ENCODE measurements at places on chromosomes 11 and 22.

GRCh38 chr22:48438800-48439559 lies 1388.7 kb downstream of the BRD1 start:
- no peak for DNase-seq

- no peak for DNase-seq
These were observed 110.4 kb downstream of the RRAS2 start for GRCh38 chr11:14248580-14248981.

DNA sequence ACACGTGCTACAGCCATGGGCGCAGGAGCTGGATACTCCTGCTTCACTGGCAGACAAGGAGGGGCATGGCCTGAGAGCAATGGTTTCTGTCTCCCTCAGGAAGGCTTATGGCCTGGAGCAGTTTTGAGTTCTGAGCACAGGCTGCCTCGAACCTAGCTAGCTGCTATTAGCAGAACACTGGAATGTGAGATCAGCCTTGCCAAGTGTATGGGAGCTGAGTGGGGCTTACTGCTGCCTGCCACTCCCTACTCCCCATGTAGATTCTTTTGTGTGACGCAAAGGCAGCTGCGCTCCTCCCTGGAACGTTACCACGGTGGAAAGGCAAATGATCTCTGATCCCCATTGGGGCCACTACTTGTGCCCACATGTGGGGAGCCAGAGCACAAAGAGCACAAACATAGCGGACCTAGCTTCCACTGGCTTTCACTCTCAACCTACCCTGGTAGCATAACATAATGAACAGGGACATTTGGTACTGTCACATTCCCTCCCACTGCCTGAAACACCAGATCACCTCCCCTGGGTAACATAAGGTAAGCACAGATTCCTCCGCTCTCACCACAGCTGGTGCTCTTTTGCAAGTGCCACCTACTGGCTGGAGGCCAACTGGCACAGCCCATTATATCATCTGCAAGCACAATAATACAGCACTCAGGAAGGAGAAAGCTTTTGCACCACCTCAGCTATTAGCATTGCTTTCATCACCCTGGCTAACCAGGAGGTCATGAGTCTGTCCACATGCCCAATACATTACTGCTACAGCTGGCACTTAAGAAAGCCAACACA lies 84.6 kb upstream of the GUCY1A2 start:
- DNase-seq: no peak

DNA sequence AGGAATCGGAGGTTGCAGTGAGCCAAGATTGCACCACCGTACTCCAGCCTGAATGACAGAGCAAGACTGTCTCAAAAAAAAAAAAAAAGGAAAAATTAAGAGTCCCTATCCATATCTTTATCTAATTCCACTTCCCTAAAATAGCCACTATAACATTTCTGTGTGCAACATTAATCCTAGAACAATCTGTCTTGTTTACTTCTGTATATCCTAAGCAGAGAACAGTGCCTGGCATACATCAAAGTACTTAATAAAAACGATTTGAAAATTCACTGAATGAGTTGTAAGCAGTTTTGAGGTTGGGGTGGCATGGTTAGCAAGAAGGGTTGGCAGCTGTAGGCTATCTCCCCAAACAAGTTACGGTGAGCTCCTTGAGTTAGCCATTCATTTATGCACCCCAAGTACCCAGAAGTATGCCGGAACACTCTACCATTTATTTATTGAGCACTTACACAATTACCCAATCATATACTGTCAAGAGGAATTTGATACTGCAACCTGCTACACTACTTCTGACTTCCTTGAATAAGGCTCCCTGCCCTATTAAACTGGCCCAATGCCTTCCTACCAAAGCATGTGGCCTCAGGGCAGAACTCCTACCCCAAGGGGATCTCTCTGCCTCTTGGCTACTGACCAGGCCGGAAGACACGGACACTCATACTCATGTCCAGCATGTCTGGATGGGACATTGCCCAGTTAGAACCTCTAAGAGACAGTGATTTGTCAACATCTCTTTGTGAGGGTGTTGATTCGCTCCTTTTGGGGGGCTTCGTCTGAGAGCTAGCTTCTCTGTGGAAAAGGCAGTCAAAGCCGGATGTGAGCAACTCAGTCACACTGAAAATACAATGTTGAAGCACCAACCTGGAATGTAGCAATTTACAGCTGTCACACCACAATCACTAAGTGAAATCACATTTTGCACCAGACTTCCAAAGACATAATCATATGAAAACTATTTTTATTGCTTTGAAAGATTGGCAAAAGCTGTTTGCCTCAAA lies 16.3 kb upstream of the TMEM41B start:
- DNase-seq: no peak

DNA sequence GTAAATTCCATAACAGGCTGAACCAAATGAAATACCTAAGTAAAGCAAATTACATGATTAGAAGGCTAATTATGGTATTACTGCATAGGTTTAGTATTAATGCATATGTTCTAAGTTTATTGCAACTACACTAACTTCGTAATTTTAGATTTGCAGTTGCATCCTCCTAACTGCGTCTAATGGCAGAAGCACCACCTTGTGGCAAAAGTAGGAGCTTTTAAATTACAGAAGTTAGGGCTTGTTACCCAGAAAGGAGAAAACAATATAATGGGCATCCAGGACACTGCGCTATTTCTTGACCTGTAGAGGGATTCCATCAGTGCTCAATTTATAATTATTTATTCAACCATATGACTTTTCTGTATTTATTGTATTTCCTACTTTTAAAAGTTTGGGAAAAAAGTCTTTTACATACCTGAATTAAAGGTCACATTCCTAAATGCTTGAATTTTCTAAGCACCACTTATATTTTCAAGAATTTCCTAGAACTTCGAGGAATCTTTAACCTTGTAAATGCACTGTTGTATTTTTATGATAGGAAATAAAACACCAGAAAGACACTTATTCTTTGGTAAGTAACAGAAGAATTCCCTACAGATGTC lies 16.3 kb upstream of the GPR83 start:
- DNase-seq: no peak

DNA sequence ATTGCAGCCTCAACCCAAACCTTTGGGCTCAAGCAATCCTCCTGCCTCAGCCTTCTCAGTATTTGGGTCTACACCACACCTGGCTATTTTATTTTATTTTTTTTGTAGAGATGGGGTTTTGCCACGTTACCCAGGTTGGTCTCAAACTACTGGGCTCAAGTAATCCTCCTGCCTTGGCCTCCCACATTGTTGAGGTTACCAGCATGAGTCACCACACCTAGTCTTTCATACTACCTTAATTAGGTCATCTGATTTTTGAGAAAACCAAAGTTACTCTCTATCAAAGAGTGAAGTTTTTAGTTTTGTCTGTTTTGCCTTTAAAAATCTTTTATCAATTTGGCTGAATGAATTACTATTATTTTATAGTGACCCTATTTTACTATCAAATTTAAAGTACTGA lies 335.6 kb upstream of the LRRC4C start:
- DNase-seq: no peak

GRCh38 chr11:133936592-133936991 lies 20.2 kb downstream of the IGSF9B start:
- no peak for DNase-seq

GRCh38 chr11:117902001-117902845 lies 25.8 kb upstream of the FXYD6 start:
- no peak for DNase-seq

DNA sequence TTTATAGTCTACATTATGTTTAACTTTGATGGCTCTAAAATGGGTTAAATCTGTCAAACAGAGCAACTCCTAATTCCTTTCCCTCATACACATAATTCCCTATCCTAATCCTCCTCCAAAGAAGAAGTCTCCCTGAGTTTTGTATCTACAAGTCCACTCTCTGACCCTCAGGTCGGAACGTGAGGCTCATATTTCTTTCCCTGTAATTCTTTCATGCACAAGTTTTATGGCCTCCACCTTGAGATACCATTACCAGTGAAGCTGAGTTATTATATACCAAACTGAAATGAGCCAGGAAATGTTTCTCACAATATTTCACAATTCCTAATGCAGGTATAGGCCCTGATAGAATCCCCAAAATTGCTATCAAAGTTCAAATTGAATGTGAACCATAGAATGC lies 106.4 kb downstream of the CASP12 start:
- DNase-seq: no peak

DNA sequence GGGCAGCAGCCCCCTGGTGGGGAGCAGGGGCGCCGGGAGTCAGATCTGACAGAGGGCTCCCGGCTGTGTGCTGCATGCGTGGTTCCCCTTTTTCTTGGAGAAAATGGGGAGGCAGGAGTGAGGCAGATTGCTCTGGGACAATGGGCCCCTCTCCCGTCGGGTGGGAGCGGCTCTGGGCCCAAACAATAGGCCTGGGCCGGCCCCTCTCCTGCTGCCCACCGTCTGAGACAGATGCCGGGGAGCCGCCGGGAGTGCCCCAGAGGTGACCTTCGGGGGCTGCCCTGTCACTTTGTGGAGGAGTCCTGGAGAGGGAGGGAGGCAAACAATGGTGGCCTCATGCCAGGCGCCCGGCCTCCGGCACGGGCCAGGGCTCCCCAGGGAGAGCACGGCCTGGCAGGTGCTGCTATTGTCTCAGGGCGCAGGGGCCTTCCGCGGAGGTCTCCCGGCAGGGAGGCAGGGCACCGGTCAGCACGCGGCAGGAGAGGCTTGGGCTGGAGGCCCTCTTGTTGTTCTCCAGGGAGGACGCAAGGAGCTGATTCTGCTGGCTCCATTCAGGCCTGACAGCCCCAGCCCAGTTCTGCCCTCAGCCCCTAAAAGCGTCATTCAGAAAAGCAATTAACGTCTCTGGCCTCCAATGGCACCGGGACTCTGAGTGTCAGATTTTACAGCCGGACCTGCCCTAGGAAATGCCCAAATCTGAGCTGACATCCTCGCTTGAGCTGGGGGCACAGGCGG lies 44.8 kb downstream of the SMIM38 start:
- no peak for DNase-seq

DNA sequence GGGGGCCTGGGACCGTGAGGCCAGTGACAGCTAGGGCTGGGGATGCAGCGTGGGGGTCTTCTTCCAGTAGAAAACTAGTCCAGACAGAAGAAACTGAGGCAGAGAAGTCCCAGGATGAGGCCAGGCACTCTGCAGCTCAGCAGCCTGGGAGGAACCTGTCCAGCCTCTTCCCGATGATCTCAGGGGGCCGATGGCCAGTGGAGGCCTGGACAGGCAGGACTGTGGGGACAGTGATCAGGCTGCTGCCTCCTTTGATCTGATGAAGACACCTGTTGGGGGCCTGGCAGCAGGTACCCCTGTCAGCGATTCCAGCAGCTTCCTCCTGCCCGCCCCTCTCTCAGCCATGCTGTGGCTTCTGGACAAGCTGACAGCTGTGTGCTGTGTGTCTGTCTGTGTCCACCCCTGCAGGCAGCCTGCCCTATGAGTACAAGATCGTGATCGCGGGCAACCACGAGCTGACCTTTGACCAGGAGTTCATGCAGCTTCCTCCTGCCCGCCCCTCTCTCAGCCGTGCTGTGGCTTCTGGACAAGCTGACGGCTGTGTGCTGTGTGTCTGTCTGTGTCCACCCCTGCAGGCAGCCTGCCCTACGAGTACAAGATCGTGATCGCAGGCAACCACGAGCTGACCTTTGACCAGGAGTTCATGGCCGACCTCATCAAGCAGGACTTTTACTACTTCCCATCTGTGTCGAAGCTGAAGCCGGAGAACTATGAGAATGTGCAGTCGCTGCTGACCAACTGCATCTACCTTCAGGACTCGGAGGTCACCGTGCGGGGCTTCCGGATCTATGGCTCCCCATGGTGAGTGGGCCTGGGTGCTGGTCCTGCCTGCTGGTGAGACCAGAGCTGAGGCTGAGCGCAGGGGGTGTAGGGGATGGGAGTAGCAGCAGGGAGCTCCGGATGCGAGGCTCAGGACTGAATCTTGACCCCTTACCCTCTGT lies 62.6 kb downstream of the MPPED1 start:
- DNase-seq: no peak

GRCh38 chr11:19558189-19558986 lies 154.2 kb upstream of the NAV2 start:
- DNase-seq: no peak

DNA sequence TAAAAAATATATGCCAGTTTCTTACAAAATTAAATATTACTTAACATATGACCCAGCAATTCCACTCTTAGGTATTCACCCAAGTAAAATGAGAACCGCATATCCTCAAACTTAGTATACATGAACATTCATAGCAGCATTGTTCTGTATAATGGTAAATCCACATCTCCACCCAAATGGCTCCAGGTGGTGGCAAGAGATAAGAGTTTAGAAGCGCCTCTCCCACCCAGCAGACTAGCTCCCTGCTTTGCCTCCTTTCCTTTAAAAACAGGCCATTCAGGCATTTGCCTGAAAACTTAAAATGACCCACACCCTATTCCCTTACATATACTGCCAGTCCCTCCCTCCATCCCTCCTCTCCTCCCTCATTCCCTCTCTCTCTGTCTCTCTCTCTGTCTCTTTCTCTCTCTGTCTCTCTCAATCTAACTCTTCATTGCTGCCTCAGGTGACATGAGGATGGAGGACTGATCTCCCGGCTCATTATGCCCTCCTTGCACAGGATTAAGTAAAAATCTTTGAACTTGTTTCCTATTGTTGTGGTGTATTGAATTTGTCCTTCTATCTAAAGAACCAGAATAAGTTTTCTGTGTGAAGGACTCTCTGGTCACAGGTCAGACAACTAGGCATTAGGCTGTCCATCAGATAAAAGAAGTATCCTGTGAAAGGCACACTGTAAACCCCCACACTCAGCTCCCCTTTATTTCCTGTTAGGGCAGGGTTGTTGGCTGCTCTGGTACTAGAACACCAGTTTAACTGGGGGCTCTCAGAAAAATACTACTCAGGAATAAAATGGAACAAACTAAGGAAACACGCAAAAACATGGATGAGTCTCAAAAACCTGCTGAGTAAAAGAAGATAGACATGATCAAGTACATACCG lies 48.3 kb downstream of the RRP8 start:
- no peak for DNase-seq

DNA sequence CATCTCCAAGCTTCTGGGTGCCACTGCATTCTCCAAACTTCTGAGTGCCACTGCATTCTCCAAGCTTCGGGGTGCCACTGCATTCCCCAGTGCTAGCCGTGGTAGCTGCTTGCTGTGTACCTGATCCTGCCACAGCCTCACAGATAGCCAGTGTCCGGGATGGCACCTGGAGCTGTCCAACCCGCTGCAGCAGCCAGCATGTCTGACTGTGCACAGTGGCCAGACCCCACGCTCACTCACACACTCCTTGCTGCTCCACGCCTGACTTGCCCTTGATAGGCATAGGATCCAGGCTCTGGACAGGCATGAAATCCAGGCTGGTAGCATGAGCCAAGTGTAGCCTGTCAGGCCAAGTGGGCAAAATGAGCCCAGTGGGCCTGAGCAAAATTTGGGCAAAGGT lies 465.0 kb downstream of the GUCY1A2 start:
- no peak for DNase-seq
